CD4-positive, alpha-beta T cell treated with Interleukin-12 subunit alpha and Interleukin-12 subunit beta, for 1 hour (primary cell): ENCODE measurements at places on chromosomes 2 and 18.

GRCh38 chr2:232260075-232260474, 118.5 kb upstream of the ALPP start:
- no peak for DNase-seq

GRCh38 chr2:20571231-20571630, 79.7 kb downstream of the HS1BP3 start:
- DNase-seq, result no peak

- DNase-seq, result no peak
Measured at GRCh38 chr2:224036731-224037361, 2.2 kb downstream of the SERPINE2 start.

DNA sequence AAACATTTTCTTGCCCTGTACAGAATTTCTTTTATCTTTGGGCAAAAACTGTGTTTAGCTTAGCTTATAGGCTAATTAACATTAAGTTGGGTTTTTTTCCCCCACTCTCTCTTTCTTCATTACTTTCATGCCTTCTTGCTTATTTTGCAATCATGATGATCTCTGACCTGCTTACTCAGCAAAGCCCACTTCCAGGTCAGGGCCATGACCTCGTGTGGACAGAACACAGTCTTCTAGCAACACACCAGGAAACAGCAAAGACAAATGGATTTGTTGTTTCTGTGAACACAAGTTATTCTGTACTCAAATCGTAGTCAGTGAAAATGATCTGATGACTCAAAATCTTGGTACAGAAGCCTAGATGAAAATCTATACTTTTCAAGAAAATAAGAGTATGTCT, 60.7 kb downstream of the SPATS2L start:
- DNase-seq, result no peak

DNA sequence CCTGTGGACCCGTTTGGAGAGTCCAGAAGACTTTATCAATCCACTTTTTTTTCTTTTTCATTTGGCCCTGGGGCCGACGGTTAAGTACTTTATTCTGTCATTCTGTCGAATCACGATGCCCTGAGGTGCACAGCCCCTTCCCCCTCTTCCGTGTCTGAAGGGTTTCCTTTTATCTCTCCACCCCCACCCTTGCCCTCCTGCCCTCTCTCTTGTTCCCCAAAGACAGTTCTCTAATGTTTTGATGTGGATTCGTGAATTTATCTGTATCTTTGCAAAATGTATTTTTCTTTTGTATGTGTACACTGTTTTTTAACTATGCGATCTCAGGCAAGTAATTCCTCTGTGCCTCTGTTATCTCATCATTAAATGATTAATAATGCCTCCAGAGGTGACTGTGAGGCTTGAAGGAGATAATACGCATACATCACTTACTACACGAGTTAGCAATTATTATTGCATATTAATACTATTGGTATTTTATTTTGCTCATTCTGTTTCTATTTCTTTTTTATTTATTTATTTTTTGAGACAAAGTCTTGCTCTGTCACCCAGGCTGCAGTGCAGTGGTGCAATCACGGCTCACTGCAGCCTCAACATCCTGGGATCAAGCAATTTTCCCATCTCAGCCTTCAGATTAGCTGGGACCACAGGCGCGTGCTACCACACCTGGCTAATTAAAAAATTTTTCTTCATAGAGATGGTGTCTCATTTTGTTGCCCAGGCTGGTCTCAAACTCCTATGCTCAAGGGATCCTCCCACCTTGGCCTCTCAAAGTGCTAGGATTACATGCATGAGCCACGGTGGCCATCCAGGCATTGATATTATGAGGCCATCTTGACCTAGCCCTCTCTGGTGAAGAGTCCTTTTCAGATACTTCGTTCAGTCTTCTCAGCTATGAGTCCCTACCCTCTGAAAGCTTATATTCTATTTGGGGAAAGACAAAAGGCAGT, 1.4 kb upstream of the CASP8 start:
- DNase-seq, result no peak

DNA sequence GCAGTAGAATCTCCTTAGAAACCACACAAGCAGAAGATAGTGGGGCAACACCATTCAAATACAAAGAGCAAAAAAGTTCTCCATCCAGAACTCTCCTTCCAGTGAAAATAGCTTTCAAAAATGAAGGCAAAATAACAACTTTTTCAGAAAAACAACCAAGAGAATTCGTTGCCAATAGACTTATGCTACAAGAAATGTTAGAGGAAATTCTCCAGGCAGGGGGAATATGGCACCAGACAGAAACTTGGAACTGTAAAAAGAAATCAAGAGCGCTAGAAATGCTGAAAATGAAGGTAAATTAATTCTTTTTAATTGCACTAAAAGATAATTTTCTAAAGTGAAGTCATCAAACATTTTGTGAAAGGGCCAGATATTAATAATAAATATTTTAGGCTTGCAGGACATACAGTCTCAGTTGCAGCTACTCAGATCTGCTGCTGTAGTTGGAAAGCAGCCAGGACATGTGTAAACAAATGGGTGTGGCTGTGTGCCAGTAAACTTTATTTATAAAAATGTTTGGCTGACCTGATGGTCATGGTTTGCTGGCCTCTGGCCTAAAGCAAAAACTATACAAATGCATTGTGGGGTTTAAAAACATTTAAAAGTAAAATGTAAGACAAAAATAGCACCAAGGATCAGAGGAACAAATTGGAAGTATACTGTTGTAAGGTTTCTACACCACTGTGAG, 73.7 kb upstream of the TGFA start:
- no peak for DNase-seq

- no peak for DNase-seq
Measured at GRCh38 chr2:219973136-219973535, 345.7 kb downstream of the SLC4A3 start.

- DNase-seq, result no peak
Measured at GRCh38 chr18:31920277-31920676, 22.7 kb downstream of the TRAPPC8 start.

DNA sequence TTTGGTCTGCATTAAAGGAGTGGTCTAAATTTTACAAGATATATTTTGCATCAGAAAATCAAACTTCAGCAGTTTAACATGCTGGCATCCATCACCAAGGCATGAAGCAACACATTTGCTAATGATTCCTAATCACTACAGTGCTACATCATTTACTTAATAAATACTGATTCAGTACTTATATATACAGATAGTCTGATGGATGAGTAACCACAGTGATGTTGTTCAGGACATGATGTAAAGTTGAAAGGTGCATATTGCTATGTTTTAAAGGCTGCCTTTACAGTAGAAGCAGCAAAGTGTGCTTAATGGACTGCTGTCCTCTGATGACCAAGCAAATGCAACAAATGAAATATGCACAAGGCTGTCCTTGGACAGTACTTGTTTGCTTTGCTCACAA, 11.1 kb downstream of the SUPT7L start:
- DNase-seq, result no peak

DNA sequence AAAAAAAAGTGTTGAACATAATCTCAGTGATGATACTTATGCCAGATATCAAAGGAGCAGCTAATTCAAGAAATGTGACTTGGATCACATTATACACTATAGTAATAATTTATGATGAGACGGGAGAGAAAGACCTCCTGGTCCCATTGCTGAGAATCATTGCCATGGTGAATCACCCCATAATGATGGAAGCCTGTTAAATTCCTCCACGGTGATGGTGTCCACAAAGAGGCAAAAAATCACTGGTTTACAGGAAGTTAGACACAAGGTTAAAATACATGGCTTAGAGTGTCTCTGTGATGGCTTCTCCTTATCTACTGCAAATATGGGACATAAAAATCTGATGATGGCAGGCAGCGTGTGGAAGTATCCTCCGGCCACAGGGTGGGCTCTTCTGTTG, 210.0 kb downstream of the CDH2 start:
- no peak for DNase-seq

GRCh38 chr2:238891457-238892203, 43.7 kb downstream of the TWIST2 start:
- no peak for DNase-seq

DNA sequence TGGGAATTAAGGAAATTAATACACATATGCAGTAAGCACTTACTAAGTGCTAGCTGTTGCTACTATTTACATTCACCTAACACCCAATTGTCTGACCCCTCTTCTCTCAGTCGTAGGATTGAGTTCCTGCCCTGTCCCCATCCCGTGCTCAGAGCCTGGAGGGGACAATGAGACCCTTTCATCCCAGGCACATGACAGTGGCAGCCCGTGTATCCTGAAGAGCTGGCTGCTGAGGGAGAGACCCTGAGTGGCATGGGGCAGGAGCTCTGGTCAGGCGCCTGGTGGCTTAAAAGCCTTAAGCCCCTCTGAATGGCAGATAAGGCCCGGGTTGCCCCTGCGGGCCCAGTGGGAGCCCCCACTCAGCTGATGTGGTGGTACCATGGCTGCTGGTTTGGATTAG, 99.0 kb downstream of the DYSF start:
- no peak for DNase-seq
